Stimulated activated CD8-positive, alpha-beta memory T cell treated with anti-CD3 and anti-CD28 coated beads, Interleukin-4, amount 100 ng/mL, for 1 hour (primary cell): ENCODE measurements at places on chromosomes 16 and 17.
A peak's percentile ranks its signal among the peaks of the same experiment; 100 is the strongest.

DNA sequence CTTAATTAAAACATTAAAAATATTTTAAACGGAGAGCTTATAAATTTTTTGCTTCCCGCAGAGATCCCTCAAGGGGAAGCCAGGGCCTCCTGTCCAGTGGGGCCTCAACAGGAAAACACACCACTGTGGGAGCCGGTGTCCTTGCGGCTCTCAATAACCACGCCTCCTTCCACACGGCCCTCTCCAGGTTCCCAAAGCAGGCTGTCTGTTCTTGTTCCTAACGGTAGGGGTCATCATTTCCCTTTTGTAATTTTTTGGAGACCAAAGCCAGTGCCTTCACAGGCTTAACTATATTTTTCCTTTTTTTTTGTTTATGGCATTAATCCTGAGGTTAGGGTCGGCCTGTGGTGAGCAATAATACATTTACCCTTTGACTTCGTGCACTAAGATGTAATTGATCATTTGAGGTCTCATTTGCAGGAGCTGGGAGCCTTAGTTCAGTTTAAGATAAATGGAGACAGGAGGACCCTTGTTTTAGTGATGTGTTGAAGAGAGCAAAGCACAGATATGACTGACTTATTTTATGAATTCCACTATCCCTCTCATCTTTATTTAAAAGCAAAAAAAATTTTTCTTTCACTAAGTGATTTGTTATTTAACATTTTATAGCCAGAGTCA lies 77.5 kb upstream of the N4BP1 start:
- DNase-seq, result no peak

- DNase-seq, result no peak
These were observed 84.6 kb downstream of the N4BP1 start for GRCh38 chr16:48525201-48526057.

GRCh38 chr16:54118846-54119245 lies 167.7 kb downstream of the IRX3 start:
- no peak for DNase-seq

DNA sequence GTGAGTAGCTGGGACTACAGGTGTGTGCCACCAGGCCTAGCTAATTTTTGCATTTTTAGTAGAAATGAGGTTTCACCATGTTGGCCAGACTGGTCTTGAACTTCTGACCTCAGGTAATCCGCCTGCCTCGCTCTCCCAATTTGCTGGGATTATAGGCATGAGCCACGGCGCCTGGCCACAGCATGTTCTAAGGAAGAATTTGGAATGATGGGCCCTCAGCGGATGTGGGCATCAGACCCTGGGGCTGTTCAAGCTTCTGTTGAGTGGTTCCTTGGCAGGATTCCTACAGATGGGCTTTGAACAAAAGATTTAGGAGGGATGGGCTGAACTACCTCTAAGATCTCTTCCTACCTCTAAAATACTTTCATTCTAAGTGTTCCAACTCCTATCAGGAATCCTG lies 4.1 kb downstream of the PRPSAP2 start:
- no peak for DNase-seq

GRCh38 chr17:44086364-44087311 lies 16.1 kb downstream of the G6PC3 start:
- peak; percentile 11 for DNase-seq

DNA sequence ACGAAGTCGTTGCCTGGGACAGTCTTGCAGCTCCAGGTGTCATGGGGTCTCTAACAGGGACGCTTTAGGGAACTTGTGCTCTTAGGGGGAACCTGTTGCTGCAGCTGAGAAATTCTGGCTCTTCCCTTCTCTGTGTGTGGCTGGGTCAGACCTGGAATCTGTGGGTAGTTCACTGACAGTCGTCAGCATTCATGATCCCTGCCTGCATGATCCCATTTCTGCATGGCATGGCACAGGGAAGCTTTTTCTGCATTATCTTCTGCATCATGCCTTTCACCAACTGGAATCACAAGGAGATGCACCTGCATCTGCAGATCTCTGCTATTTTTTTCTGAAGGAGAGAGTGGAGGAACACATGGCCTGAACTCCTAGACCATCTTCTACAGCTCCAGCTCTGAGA lies 85.6 kb downstream of the SOX9 start:
- DNase-seq, result no peak

- DNase-seq, result no peak
These were observed 70.1 kb downstream of the AMFR start for GRCh38 chr16:56355221-56355620.

GRCh38 chr17:60676758-60677307 lies 818 bp upstream of the BCAS3 start:
- DNase-seq, result no peak

DNA sequence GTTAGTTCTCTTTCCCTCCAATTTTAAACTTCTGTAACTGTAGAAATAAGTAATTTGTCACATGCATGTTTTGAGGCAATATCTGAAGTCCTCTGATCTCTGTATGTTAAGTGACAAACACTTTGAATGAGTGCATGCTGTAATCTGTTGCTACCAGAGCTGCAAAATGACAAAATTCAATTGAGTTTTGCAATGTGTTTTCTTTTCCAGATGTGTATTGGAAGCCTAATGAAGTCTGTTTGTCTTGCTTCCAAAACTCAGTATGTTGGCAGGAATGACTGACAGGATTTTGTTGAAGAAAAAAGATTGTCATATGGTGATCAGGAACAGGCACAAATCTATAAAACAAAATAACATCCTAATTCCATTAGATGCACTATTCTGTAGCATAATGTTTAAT lies 561.6 kb upstream of the CDH8 start:
- no peak for DNase-seq

GRCh38 chr16:74226338-74226954 lies 70.2 kb upstream of the PSMD7 start:
- no peak for DNase-seq
